Nasal cavity respiratory epithelium epithelial cell of viscerocranial mucosa (primary cell): ENCODE measurements at places on chromosomes 5 and 9. TPM values are rescaled to one million over a fixed set of nuclear protein-coding genes. Genes with fewer than 3 reads are reported as not detected.

The FRMPD1 gene
- total RNA-seq: under 0.01 and 0.07 TPM in 2 replicates

The IFNB1 gene
- total RNA-seq: under 0.01 TPM in 1 of 2 replicates, not detected in the other

The GTF2H2C gene
- total RNA-seq: 33.8 and 51.5 TPM in 2 replicates

The SARDH gene
- total RNA-seq: 1.00 TPM in 1 of 2 replicates, not detected in the other

The LCN2 gene
- total RNA-seq: 49.6 and 128 TPM in 2 replicates

The GRIN3A gene
- not detected in 2 replicates for total RNA-seq

The SOHLH1 gene
- not detected in 2 replicates for total RNA-seq
